ENCODE measurements at places on chromosomes 7 and 10.

DNA sequence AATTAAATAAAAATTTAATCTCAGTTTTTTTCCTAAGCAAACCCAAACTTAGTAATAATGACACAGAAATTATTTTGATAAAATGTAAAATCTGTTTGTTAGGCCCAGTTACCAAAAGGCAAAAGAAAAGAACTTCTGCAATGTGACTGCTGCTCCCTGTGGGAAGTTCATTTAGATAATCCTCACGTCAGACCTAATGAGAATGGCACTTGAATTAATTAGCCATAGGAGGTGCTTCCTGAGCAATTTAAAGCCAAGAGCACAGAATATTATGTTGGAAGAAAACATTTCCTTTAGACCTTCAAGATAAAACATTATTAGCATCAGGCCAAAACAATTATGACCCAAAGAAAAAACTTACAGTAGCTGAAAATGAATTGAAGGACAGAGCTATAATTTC, 19.4 kb downstream of the SPAM1 start:
- DNase-seq = no peak

- DNase-seq = no peak
Observed at GRCh38 chr10:68665841-68666240, 55.2 kb upstream of the CCAR1 start.

DNA sequence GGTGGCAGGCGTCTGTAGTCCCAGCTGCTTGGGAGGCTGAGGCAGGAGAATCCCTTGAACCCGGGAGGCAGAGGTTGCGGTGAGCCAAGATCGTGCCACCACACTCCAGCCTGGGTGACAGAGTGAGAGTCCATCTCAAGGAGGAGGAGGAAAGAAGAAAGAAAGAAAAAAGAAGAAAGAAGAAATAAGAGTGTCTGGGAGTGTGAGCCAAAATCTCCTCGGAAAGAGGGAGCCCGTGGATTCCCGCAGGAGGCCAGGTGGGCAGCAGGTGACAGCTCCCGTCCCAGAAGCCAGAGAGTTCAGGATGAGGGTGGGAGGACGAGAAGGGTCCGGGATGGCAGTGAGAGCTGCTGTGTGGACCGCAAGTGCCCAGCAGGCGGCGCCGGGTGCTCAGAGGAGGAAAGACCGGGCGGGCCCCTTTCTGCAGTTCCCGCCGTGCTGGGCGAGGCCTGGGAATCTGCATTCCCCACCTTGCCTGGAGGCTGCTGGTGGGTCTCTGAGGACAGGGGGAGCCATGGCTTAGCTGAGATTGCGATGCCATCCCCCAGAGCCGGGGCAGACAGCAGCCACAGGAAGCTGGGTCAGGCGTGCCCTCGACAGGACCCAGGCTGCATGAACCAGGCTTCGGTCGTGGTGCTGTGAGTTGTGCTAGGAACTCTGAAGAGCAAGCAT, 17.1 kb upstream of the AMZ1 start:
- DNase-seq = no peak

- no peak for DNase-seq
Observed at GRCh38 chr10:16867556-16867955, 50.3 kb upstream of the RSU1 start.

GRCh38 chr10:121595351-121595805, 2.9 kb downstream of the FGFR2 start:
- no peak for DNase-seq

GRCh38 chr10:71651428-71651827, 68.2 kb downstream of the C10orf105 start:
- DNase-seq = no peak

GRCh38 chr7:36638140-36638539, 86.2 kb downstream of the AOAH start:
- DNase-seq = no peak

- peak; percentile 95 for DNase-seq
Observed at GRCh38 chr7:100867040-100867775, at the start of gene TRIP6. Gene TRIP6, plus strand, starts transcription at chr7:100867387. Its CDS starts 111 bp downstream, at chr7:100867498.

DNA sequence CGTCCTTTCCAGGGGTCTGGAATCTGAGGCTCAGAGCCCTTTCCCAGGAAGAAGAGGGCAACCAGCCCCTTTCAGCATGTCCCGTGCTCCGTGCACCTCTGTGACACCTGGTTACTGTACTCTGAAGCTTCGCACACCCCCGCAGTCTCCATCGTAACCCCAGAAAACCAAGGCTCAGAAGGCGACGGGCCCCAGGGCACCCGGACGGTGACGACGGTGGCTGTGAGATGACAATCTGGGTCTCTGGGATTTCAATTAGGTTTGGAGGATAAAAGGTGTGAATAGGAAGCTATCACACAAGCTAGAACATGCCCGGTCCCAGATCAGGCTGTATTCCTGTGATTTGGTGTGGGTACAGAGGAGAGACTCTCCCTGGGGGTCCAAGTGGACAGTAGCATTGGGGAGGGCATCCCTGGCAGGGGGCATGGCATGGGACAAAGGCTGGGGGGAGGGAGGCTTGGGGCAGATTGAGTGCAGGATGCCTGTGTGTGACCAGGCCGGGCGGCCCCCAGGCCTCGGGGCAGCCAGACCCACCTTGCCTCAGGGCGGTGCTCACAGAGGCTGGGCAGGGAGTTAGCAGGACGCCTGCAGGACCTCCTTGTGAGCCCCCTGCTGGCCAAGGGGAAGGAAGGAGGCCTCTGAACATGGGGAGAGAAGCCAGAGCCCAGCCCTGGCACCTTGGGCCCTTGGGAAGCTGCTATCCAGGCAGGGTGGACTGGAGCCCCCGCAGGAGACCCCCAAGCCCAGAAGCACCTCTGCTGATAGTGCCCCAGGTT, 23.4 kb upstream of the PSMG3 start:
- no peak for DNase-seq

DNA sequence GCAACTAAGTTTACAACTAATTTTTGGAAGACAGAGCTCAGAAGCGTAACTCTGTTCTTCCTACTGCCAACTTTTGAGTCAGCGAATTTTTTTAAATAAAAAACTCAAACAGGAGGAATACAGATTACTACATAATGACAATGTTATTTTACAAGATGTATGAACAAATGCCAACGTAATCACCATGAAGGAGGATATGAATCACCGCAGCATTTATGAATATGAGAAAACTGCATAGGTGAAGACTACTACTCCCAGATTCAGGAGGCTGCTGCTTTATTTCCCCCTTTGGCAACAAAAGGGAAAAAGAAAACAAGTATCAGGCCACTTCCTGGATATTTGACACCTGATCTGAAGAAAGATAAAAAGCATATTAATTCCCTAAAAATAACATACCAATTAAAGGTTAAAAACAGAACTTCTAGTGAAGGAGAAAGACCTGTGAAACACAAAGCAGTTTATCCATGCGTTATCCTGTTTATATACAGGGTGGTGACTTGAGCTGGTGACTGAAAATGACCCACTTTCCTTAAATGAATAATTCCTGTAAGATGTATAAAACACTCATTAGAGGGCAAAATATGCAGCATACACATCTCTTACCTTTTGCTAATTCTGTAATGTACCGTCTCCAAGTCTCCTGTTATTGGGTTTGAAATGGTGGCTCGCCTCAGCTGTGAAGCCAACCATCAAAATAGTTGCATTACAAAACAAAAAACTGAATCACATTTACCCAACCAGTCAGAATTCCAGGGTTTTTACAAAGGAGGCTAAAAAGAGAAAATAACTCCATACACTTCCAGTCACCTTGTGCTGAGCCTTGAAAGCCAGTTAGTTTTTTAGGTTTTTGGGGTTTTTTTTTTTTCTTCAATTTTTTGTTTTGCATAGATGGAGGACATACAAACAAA, 52.0 kb downstream of the P4HA1 start:
- DNase-seq = no peak

DNA sequence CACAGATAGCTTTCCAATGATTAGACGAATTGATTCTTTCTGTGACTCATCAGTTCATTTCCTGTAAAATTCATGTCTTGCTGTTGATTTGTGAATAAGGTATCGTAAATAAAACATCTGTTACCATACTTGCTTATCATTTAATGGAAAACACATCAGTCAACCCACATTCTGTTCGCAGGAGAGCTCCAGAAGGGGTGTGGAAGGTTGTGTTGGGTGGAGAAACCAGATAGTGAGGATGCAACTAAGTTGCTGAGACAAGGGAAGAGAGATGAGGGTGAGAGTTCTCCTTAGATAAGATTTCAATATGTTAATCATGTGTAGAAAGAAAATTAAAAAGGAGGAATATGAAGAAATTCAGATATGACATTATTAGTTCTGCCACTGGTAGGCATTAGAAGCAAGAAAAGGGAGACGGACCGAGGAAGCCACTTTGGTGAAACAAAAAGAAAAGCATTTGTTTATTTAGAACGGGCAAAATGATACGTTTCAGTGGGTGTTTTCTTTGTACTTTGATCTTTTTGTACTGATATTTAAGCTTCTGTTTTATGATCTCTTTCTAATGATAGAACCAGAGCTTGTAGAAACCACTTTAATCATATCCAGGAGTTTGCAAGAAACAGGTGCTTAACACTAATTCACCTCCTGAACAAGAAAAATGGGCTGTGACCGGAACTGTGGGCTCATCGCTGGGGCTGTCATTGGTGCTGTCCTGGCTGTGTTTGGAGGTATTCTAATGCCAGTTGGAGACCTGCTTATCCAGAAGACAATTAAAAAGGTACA, 7.8 kb downstream of the CD36 start:
- DNase-seq = no peak

DNA sequence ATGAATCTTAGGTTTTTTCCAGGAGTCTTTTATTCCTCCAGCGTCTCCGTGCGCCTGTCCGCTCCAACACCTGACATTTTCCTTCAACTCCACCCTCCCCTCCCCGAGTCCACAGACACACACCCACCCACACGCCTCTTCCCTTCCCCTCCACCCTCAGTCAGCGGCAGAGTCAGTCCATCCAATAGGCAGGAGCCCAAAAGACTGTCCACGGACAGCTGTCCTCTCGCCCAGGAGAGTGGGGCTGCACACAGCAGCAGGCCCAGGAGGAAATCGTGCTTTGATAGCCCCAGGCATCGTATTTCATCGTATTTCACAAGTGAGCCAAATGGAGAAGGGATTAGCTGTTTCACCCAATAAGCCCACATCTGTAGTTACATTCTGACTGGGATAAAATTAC, 285.1 kb downstream of the ZEB1 start:
- peak; percentile 81 for DNase-seq

- no peak for DNase-seq
Observed at GRCh38 chr7:102412548-102412947, 16.4 kb downstream of the PRKRIP1 start.

DNA sequence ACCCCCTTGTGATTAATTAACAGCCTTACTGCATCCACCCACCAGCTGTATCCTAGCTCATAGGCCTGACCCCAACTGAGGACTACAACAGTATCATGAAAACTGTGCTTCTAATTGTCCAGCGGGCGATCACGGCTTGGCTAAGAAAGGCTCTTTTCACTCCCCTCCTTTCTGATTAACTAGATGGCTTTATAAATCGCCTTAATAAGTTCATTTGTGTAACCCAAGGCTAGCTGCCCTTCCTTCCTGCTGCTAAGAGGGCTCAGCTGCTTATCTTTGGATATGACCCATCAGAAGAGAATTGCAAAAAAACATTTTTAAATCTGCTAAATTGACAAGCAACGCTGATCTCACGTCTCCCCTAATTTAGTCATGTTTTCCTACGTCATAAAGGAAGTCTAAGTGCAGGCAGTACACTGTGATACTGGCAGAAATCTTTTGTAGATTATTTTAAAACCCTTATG, 163.0 kb upstream of the LAMB4 start:
- DNase-seq = no peak

DNA sequence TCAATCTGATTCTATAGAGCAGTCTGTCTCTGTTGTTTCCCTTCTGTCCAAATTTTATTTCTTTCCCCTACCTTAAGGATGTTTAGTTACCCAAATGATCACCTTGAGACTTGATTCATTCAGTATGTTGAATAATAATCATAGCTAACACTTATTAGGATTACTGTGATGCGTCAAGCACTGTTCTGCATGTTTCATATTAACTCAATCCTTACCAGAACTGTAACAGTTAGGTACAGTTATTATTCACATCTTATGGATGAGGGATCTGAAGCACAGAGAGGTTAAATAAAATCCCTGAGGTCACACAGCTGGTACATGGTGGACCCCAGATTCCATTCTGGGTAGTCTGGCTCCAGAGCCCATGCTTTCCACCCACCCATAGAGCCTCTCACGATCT, 97.9 kb upstream of the SAMD8 start:
- DNase-seq = no peak

DNA sequence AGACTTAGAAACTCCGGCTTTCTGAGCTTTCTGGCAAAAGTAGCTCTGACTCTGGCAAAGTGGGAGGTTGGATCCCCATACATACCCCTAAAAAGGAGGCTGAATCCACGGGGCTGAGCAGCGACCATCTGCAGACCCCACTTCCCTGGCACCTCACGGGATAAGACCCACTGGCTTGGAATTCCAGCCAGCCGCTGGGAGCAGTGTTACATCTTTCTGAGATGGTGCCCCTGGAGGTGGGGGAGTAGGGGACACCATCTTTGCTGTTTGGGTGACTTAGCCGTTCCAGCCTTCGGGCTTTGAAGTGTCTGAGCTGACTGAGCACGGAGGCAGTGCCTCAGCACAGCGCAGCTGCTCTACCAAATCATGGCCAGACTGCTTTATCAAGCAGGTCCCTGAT, 45.0 kb upstream of the GRM3 start:
- DNase-seq = no peak

GRCh38 chr7:25025218-25025671, 45.3 kb upstream of the OSBPL3 start:
- DNase-seq = no peak

- peak; percentile 64 for DNase-seq
Observed at GRCh38 chr7:127252778-127253280, at the start of gene GRM8. Gene GRM8, minus strand, starts transcription at chr7:127252941.

DNA sequence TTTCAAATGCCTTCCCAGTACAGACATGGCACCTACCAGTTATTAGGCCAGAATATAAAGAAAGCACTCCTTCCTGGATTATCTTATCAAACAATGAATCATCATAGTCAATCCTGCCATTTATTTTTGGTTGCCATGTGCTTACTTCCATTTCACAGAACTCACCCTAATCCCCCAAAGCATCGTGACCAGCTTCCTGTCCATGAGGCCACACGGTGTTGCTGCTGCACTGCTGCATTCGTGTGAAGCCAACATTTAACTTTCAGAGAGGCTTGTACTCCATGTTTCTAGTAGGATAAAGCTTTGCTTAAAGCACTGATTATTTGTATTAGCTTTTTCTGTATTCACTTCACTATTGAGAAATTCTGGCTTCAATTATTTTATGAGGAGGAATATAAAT, 14.4 kb downstream of the COL28A1 start:
- no peak for DNase-seq
